CD4-positive, alpha-beta T cell treated with Interleukin-21 for 1 hour (primary cell): ENCODE measurements at places on chromosomes 2 and 18.

- peak; percentile 59 for DNase-seq
Observed at GRCh38 chr2:239396881-239397681, 3.7 kb downstream of the HDAC4 start.

DNA sequence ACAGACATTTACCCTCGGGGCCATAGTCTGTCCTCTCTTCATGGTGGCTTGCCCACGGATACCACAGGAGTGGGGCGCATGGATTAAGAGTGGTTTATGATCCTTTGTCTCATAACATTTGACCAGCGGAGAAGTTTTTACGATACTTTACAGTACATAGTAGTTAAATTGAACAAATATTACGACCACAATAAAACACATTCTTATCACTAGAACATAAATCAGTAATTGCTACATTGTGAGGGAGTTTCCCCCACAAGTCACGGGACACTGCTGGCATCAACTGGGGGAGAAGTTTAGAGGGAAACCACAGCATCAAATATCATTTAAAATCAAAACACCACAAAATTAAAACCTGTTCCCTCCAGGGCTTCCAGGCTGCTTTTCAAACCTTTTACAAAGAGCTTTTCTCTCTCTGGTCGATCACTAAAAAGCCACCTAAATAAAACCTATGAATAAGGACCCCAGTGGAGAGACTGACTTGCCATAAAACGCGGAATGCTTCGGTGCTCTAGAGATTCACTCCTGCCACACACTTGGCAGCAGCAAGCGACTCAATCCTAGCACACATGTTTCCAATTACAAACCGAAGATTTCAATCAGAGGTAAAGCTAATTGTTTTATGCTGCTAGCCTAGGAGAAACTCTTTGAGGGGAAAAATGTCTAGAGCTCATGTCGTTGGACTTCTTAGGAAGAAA lies 173.7 kb upstream of the HNRNPA3 start:
- no peak for DNase-seq

- DNase-seq = peak; percentile 34
Observed at GRCh38 chr2:158464426-158465281, 7.9 kb downstream of the PKP4 start.

DNA sequence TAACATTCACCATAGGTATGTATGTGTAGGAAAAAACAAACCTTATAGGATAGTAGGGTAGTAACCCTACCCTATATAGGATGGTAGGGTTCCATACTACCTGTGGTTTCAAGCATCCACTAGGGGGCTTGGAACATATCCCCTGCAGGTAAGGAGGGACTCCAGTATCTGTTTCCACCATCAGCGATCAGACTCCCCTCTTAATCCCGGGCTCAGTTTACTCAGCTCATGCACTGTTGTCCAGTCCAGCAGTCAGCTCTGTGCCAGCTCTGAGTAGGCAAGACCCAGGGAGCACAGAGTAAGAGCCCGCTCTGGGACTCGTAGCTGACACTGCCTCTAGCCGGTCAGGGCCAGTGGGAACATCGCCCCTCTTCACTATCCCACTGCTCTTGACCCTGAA lies 61.7 kb downstream of the MEX3C start:
- peak; percentile 9 for DNase-seq

DNA sequence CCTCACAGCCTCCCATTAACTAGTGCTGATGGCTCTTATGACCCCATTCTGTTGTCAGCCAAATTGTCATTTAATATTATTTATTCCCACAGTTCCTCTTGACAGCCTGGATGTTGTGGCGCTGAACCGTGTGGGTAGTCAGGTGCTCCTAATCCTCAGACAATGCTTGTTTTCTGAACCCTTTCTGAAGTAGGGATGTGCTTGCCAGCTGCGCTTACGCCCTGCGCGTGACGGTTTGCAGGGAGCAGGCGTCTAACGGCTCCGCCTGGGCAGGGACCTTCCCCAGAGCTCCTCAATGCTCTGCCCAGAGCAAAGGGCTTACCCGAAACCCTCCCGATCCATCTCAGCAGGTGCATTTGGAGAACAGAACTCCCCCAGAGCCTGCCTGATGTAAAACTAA lies 358.2 kb upstream of the MYT1L start:
- no peak for DNase-seq

- DNase-seq = peak; percentile 47
Observed at GRCh38 chr2:88753833-88754584, 62.5 kb downstream of the RPIA start.

DNA sequence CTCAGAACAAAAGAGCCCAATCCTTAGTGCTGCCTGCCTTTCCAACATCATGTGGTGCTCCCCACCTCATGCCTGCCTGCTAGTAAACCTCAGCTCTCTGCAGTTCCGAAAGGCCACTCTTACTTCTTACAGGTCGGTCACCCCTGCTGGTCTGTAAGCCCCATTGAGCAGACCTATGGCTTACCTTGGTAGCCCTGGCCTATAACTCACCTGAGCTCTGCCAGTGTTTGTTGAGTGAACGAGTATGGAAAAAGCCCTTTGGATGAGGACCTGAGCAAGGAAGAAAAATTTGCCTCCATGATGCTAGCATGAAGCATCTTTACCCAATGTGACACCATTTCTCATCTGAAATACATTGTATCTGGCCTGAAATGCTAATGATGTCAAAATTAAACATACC lies 83.3 kb downstream of the LIPG start:
- DNase-seq = no peak

GRCh38 chr18:79257480-79257879 lies 138.2 kb upstream of the NFATC1 start:
- DNase-seq = no peak

- DNase-seq = no peak
Observed at GRCh38 chr2:108923736-108924579, 65.1 kb downstream of the EDAR start.

GRCh38 chr2:7593360-7593759 lies 676.1 kb downstream of the RNF144A start:
- DNase-seq = no peak

GRCh38 chr18:3720159-3720558 lies 270.2 kb downstream of the TGIF1 start:
- no peak for DNase-seq

DNA sequence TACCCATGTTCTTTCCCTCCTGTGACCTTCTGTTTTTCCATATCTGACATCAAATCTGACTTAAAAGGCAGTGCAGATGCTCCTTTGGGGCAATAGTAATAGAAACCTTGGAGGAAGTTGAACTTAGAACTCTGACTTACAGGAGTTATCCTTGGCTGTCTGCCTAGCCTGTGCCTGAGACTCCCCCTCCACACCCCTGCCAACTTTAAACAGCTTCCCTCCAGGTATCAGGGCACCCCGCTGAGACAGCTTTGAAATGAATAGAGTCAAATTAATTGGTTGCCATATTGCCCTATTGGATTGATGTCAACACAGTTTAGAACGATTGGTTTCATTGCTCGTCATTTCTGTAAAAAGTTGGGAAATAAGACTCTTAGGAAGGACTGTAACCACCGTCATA lies 322.0 kb downstream of the PRKCE start:
- DNase-seq = no peak

GRCh38 chr2:85713836-85714235 lies 19.7 kb downstream of the GNLY start:
- no peak for DNase-seq

GRCh38 chr2:100470898-100471514 lies 724 bp downstream of the NMS start:
- no peak for DNase-seq

GRCh38 chr2:15385184-15385583 lies 175.9 kb downstream of the NBAS start:
- no peak for DNase-seq

DNA sequence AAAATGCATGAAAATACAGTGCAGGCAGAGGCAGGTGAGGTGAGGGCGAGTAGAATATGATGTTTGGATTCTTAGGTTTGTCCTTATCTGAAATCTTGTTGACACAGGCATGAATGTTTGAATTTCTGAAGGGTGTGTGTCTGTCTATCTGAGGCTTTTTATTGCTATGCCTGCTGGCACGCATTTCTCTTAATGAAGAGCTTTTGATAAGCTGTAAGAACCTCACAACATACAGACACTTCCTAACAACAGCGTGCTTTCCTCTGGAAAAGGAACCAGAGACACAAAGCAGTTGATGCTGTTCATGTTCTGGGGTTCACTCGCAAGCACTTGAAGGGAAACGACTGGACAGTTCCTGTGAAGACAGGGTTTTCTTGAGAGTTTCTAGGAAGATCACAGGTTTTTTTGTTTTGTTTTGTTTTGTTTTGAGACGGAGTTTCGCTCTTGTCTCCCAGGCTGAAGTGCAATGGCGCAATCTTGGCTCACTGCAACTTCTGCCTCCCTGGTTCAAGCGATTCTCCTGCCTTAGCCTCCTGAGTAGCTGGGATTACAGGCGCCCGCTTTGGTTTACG lies 33.3 kb upstream of the CABLES1 start:
- no peak for DNase-seq

GRCh38 chr18:40415821-40416220 lies 1539.2 kb upstream of the PIK3C3 start:
- no peak for DNase-seq

DNA sequence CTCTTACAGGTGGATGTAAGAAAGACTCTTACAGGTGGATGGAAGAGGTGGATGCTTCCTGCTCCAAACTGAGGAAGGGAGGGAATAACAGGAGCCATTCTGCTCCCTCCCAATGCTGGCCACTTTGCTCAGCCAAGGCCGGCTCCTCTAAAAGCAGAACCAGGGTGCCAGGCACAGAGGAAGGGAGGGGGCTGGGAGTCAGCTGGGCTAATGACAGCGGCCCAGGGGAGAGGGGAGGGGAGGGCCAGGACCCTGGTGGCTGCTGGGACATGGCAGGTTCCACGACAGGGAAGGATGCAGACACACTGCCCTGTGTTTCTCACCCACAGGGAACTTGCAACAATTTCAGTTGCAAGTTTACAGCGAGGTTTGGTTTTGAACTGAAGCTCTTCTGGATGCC lies 173.4 kb downstream of the ANAPC1 start:
- DNase-seq = no peak

GRCh38 chr2:187294043-187294442 lies 154.0 kb downstream of the CALCRL start:
- no peak for DNase-seq

DNA sequence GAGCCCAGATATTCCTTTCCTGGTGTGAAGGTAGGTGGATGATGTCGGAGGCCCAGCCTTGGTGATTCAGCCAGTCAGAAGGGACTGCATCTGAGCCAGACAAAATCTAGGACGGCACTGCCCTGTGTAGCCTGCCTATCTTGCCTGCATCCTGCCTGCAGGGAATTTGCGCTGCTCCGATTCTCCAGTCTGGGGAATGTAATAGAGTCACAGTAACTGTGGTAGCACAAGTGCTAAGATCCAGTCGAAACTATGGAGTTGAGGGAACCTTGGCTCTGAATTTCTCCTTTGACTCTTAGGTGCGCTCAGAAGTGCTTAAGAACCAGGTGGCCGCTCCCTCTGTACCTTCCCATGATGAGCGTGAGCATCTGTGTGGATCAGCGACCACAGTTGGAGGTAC lies 15.9 kb downstream of the IL36B start:
- no peak for DNase-seq

DNA sequence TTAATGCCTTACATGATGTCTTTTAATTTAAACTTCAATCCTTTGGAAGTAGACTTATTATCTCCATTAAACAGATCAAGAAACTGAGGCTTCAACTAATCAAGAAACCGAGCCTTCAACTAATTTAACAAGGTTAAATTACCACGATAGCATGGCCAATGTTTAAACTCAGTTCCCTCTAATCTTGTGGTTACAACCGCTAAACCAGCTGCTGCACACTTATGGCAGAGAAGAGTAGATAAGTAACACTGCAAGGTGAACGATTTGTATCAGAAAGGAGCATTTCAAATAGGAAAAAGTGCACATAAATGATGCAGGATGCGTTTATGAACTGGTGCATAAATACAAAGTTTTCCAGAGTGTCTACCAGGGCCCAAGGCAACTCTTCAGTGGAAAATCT lies 144.6 kb upstream of the CAVIN2 start:
- DNase-seq = no peak

- DNase-seq = no peak
Observed at GRCh38 chr2:238689331-238689730, 158.6 kb upstream of the TWIST2 start.

DNA sequence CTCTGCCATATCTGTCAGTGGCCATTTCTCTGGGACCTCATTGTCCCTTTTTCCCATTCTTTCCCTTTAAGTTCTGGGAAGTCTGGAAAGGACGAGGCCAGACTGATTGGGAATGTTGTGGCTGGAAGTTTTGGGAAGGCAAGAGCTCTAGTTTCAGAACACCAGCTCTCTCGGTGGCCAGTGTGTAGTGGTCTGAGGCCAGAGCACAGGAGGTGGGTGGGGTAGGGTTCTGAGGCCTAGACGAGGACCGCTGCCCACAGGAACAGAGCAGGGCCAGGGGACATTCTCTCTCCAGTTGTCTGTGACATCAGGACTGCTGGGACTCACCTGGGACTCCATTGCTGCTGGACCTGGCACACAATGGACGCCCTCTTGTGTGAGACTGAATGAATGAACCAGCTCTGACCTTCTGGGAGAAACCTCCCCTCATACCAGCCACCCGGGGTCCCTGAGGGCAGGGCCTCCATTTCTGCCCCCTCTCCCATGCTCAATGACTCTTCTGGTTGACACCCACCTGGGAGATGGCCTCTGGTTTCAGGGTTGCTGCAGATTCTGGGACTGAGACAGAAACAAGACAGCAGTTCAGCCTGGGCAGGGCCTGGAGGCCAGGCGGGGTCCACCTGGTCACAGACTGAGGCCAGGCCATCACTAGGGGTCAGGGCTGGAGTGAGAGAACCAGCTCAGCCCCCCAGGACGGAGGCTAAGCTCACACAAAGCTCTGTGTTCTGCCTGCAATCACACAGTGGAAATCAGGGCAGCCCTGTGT lies 8.4 kb upstream of the NPPC start:
- no peak for DNase-seq

GRCh38 chr2:233101141-233101540 lies 41.0 kb downstream of the INPP5D start:
- no peak for DNase-seq

GRCh38 chr2:201414099-201415023 lies 36.9 kb downstream of the TRAK2 start:
- peak; percentile 51 for DNase-seq

DNA sequence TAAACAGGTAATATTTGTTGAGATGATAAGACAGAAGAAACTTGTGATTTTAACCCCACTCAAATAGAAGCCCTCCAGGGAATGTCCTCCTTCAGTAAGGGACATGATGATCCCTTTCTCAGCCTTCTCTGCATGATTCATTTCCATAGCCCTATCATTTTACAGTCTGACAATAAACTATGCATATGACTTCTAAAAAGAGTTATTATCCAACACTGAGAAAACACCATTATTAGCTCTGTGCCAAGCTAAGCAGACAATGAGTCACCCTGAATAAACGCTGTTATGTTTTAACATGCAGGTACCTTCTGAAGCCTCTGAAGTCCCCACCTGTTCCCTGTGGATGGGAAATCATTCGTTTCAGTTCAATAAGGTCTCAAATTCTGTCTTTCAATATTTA lies 54.7 kb downstream of the DTNB start:
- no peak for DNase-seq
